GM23248 (cell line): ENCODE measurements at places on chromosomes 6 and 20. TPM values are rescaled to one million over a fixed set of nuclear protein-coding genes. Genes with fewer than 3 reads are reported as not detected.

CALHM6 gene
- not detected in 2 replicates for total RNA-seq

SLC13A3 gene
- 0.89 and 2.4 TPM in 2 replicates for total RNA-seq

TRAPPC3L gene
- 1.4 TPM in 1 of 2 replicates, not detected in the other for total RNA-seq

KHDRBS2 gene
- not detected in 2 replicates for total RNA-seq

PTK7 gene
- 146 and 162 TPM in 2 replicates for total RNA-seq

PROKR2 gene
- not detected in 2 replicates for total RNA-seq

SNX3 gene
- total RNA-seq = 234 and 236 TPM in 2 replicates

RNF8 gene
- 21.6 and 34.2 TPM in 2 replicates for total RNA-seq

GRCh38 chr6:4210629-4211419 is 75.4 kb upstream of the ECI2 start:
- peak; percentile 78 for DNase-seq

DNA sequence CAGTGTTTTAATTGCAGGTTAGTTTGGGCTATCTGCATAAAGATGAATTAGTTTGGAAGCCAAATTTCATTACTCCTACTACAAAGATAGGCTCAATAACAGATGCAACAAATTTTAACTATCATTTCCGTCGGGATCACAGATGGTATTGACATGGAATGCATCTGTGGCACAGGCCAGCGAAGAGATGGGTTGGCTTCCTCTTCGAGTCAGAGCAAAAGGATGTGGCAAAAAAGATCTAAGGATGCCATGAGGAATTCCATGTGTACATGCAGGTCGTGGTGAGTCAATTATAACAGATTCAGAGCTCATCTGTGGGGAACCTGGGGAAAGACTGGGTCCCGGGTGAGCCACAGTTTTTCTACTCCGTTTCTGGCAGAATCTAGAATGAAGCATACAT is 83.0 kb upstream of the CITED2 start:
- DNase-seq = peak; percentile 36

DNA sequence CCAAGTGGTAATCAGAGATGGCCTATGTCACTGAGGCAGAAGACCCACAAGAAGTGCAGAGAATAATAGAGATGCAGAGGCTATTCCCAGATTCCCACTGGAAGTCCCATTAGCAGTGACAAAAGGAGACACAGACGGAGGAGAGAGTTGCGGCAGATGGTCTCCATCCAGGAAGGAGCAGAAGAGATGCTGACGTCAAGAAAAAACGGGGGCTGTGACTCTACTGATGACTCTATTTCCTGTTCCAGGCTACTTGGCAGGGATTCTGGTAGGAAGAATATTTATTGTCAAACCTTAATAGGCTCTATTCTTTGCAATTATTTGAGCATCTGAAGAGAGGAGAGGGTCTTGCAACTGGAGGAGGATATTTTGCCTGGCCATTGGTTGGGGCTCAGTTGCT is 246.0 kb upstream of the ECI2 start:
- peak; percentile 63 for DNase-seq

- DNase-seq = peak; percentile 62
Measured at GRCh38 chr6:99119109-99120031, 171.6 kb upstream of the FBXL4 start.

DNA sequence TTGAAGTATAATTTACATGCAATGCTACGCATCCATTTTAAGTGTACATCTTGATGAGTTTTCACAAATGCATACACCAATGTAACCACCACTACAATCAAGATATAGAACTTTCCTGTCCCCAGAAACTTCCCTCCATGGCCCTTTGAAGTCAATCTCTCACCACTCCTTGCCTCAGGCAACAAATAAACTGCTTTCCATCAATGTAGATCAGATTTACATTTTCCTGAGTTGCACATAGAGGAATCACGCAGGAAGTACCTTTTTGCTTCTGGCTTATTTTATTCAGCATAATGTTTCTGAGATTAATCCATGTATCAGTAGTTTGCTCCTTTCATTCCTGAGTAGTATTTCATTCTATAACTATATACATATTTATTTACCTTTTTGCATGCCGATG is 59.6 kb upstream of the NNAT start:
- DNase-seq = no peak

- DNase-seq = no peak
Measured at GRCh38 chr6:73123632-73124329, 101.5 kb downstream of the KHDC1L start.

DNA sequence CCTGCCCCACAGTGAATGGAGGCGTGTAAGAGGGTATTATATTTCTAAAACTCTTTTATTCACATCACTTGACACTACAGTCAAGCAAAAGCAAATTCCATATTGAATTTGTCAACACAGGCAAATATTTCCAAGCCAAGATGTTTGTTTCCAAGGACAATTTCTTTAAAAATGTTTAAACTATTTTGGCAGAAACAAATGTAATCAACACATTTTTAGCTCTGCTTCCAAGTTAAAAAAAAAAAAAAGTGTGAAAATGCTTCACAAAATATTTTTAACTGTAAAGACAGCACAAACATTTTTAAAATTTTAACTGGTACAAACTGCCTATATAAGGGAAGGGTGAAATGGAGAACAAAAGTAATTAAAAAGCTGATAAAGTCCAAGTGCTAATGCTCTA is 44.9 kb upstream of the DST start:
- no peak for DNase-seq

DNA sequence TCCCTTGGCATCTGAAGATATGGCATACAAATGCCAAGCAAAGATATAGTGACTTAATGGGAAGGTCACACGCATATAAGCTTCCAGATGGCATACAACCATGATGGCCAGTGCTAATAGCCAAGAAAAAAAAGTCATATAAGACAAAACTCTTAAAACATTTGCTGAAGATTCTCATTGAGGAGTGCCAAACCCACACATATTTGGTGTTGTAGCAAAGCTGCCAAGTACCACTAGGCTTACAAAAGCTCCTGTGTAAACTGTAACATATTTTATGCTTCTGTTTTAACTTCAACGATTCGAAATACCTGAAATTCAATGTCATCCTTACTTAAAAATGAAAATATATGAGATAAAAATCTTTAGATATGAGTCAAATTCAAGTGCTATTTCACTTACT is 123.0 kb downstream of the HMGCLL1 start:
- peak; percentile 9 for DNase-seq

GRCh38 chr20:53595018-53595378 is 1.4 kb upstream of the ZNF217 start:
- DNase-seq = no peak

DNA sequence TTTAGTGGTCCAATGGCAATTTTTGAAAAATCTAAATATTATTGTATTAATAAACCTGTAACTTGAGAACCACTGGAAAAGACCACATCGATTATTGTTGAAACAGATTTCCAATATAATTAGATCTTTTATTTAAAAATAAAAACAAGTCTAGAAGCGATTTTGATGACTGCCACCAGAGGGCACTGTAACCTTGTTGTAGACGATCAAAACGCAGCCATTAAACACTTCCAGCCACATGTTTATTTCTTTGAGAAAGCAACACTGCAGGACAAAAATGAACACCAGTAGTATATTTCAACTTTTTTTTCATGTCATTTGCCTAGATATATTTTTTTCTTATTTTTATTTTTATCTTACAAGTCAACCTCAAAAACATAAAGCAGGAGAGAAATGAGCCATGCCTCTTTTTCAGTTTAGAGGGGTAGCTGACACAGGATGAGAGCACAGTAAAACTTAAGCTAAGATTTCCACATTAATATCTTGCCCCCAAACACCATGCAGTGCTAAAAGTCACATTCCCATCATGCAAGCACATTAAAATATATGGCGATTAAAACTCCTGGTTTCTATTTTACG is 115.4 kb downstream of the OPRM1 start:
- DNase-seq = peak; percentile 77

- DNase-seq = no peak
Measured at GRCh38 chr6:40437631-40438030, 149.5 kb downstream of the LRFN2 start.

DNA sequence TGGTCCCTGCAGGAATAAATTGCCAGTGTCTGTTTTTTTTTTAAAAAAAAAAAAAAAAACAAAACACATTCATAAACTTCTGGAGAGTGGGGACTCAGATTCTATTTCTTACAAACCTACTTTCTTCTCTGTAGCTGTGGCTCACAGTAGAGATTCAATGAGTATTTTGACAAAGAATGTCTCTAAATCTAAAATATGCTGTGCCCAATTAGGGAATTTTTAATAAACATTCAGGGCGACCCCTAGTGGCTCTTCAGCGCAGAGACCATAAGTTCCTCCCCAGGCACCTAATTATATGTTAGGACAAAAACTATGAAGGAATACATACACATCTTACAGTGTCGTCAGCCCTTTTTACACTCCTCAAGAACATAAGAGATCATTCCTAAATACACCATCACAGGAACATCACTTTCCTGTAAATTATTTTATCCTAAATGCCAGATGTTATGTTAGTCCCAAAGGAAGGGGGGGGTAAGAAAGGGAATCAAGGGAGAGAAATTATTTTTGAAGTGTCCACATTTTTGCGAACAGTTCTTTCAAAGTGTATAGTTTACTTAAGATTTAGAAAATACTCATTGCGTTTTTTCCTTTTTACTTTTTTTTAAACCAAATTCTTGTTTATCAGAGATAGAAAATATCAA is 21.8 kb upstream of the NAA20 start:
- DNase-seq = peak; percentile 78

DNA sequence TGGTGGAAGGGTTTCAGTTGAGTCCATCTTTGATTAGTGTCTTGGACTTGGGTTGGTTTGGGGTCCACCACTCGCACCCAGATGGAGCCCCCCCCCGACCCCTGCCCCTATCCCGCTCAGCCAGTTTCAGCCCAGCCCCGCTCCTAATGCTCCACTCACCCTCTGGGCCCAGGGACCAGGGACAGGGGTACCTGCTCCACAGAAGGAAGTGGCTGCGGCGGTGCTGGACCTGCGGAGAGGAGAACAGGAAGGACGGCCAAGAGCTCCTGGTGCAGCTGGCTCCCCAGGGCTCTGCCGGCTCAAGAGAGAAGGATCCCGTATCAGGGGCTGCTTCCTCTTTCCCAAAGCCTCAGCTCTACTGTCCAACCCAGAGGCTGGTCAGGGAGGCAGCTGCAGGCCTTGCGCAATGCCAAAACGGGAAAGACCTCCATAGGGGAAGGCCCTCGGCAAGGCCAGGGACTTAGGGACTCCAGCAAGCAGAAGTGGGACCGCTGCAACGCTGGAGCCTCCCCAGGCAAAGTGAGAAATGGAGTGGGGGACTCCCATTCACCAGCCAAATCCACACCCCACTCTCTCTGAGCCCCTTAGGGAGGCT is at the start of gene SIGLEC1:
Gene SIGLEC1 (minus strand): TSS at position 322 of the 595 bp plus-strand sequence. CDS start 5,472 bp downstream, outside the sequence.
- DNase-seq = no peak

- DNase-seq = no peak
Measured at GRCh38 chr20:54151075-54151439, 22.7 kb downstream of the CYP24A1 start.

- no peak for DNase-seq
Measured at GRCh38 chr6:138609801-138610430, 110.6 kb upstream of the NHSL1 start.

DNA sequence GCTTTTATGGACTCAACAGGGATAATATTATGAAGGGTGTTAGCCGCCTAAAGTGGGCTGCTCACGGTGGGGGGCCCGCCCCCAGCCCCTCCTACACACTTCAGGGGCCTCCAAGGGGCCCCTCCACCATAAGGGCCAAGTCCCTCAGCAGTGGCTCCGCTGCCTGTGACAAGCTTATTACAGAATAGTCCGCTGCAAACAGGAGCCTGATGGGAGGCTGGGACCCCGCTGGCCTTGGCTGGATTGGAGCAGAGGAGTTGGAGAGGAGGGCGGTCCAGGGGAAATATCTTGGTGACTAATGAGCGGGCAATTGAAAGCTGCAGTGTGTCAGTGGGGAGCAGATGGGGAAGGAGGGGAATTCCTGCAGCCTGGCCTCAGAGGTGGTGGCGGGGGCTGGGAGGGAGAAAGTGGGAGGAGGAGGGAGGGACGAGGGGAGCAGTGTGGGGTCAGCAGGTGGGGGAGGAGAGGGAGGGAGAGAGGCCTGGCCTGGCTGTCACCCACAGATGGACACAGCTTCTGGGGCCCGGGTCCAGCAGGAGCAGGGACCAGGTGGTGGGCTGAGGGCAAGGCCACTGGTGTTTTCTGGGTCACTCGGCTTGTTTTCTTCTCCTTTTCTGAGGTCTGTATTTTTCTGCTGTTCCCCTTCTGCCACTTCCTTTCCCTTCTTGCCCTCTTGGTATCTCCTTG is 57.6 kb upstream of the FOXP4 start:
- DNase-seq = peak; percentile 39

GRCh38 chr6:152636021-152636608 is 1.0 kb downstream of the SYNE1 start:
- DNase-seq = peak; percentile 79

- DNase-seq = no peak
Measured at GRCh38 chr20:9397928-9398327, 116.5 kb upstream of the LAMP5 start.

- DNase-seq = no peak
Measured at GRCh38 chr20:15613530-15613929, 959.7 kb downstream of the KIF16B start.

DNA sequence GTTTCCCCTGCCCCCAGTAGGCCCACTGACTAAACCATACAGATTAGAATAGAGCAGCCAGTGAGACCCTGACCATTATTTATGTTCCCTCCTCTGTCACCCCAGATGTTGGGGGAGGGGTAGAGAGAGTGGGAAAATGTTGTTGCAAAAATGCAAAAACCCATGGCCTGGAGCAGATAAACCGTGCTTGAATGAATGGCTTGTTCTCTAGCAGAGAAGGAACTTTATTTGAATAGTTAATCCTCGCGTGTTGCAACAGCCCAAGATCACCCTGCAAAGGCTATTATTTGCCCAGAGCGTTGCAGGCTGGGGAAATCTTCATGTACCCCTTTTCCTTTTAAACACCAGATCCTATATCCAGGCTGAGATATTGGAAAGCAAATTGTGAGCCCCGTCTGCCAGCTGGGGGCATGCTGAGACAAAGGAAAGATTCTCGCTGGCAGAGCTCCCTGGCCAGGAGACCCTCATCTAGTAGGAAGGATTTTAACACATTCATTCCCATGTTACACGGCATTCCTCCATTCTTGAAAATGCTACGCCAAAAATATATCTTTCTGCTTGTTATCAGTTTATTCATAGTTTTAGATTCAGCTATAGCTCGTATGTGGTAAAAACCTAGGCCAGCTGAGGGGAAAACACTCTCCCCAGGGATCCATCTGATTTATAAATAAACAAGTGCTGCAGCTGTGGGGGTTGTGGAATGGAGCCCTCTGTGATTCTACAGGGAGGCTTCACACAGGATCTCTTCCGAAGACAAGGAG is 53.0 kb downstream of the LINC00237 start:
- no peak for DNase-seq

- no peak for DNase-seq
Measured at GRCh38 chr6:37174515-37175331, 4.8 kb downstream of the PIM1 start.

DNA sequence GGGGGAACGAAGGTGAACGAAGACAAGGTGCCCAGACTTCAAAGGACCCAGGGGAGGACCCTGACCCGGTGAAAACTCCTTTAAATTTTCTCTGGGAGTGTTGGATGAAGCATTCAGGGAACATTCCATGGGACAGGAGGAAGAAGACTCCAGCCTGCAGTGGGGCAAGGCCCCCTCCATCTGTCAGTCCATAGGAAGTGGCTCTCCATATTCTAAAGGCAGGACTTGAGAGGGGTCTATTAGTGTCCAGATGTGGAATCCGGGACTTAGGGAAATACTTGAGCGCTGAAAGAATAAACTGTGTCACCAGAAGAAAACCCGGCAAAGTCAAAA is 3.2 kb upstream of the BPIFA2 start:
- DNase-seq = no peak

- DNase-seq = peak; percentile 70
Measured at GRCh38 chr6:41367700-41368099, 32.3 kb downstream of the NCR2 start.

GRCh38 chr20:41510847-41511450 is 107.2 kb downstream of the CHD6 start:
- DNase-seq = no peak
